ENCODE measurements at places on chromosomes 7 and 10. TPM values are rescaled to one million over a fixed set of nuclear protein-coding genes. Genes with fewer than 3 reads are reported as not detected.

Gene CLRN3
- not detected for total RNA-seq

Gene C10orf67
- not detected for total RNA-seq

Gene SEMA3C
- total RNA-seq = 0.33 TPM

Gene ZNF92
- 15.4 TPM for total RNA-seq

Gene ASAH2
- 0.86 TPM for total RNA-seq

Gene HTR5A
- not detected for total RNA-seq
